ENCODE measurements at places on chromosomes 1 and 21.

GRCh38 chr1:167541610-167542009, 12.0 kb downstream of the CREG1 start:
- no peak for DNase-seq

GRCh38 chr1:97050506-97050905, 328.9 kb downstream of the PTBP2 start:
- peak; percentile 9 for DNase-seq

DNA sequence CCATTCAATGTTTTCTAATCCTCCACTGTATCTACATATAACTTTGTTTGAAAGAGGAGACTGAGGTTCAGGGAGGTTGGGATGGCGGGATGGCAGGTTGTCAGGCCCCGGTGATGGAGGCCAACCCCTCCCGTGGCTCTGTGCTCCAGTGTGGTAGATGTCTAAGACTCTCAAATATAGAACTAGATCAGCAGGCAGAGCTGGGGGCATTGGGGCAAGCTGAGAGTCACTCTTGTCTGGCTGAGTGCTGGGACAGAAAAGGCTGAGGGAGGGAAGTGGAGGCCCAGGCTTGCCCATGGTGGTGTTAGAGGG, 1.7 kb downstream of the IL6R start:
- DNase-seq = no peak

DNA sequence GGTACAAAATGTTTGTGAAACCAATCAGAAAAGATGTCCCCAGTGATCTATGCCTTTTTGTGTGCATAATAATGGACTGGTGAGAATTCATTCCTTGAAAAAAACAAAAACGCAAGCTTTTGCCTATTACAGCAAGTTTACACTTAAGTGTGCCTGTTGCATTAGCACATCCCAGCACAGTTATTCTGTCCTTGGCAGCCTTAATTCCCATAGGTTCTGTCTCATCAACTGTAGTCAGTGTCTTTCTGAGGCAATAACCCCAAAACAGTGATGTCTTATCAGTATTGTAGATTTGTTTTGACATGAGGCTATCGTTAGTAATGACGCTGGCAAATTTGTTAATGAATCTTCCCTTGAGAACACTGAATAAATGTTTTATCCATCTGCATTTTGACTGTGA, 109.9 kb upstream of the KCTD3 start:
- no peak for DNase-seq

- DNase-seq = no peak
Measured at GRCh38 chr1:6834366-6834765, 49.1 kb downstream of the CAMTA1 start.

DNA sequence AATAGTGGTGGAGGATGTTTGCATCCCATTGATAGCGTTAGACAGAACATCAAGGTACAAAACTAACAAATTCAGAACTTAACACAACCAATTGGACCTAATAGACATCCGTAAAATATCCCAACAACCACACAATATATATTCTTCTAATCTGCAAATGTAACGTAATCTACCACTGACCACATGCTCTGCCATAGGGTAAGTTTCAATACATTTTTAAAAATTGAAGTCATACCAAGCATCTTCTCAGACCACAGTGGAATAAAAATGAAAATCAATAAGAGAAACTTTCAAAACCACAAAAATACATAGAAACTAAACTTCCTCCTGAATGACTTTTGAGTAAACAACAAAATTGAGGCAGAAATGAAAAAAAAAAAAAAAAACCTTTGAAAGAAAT, 1087.5 kb downstream of the KCNT2 start:
- DNase-seq = no peak

DNA sequence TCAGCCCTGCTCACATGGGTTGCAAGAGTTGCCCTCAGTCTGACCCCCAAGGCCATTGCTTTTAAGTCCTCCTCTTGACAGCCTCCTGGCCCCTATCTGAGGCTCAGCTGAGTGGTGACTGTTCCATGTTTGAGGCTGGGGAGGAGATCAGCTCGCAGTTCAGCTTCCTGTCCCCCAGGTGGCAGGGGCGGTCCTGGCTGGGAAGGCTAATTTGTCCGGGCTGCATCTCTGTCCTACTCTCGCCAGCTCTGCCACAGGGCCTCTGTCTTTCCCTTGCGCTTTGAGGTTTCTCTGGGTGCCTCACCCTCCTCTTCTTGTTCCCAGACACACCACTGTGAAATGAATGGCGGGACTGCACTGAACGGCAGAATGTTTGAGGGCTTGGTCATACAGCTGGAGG, 157.3 kb downstream of the KCNJ6 start:
- no peak for DNase-seq

DNA sequence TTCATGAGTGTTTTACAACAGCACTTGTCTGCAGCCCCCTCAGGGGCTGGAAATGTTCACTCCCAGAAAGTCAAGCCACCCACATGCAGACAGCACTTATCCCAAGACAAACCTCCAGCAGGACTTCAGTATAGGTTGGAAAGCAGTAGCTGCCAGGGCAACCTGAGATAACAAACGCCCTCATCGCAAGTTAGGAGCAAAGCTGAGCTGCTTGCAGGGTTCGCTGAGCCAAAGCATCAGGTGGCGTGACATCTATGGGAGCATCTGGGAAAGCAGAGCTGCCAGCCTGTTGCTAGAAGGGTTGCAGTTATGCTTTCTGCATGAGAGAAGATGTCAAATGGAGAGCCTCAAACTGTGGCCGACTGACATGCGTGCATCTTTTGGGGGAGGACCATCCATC, 4.2 kb upstream of the STXBP3 start:
- DNase-seq = no peak

DNA sequence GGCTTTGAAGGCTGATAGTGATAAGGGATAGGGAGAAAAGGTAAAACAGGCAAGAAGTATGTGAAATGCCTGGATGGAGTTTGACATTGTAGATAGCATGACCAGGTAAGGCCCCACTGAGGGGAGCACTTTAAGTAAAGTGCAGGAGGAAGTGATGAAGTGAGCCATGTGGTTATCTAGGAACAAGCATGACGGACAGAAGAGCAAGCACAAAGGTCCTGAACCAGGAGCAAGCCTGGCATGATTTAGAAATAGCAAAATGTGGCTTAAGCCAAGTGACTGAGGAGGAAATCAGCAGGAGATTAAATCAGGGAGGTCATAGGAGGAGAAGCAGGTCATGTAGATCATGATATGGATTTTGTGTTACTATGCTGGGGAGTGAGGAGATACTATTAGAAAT, 129.2 kb downstream of the GLUL start:
- DNase-seq = no peak

GRCh38 chr1:23596382-23597358, 37.4 kb upstream of the ID3 start:
- no peak for DNase-seq

- no peak for DNase-seq
Measured at GRCh38 chr1:67213164-67213563, 46.9 kb downstream of the IL23R start.

DNA sequence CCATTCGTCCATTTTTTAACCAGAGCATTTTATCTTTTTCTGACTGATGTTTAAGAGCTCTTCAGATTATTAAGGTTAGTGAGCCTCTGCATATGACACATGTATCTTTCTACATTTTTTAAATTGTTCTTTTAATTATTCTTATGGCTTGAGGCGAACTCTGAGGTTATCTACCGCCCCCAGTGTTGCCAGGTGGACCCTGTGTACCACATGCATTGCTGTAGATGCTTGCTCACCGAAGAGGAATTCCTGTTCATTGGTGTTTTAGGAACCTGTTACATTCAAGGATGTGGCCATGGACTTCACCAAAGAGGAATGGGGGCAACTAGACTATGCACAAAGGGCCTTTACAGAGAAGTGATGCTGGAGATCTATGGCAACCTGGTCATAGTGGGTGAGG, 31.8 kb downstream of the ZNF684 start:
- DNase-seq = no peak

DNA sequence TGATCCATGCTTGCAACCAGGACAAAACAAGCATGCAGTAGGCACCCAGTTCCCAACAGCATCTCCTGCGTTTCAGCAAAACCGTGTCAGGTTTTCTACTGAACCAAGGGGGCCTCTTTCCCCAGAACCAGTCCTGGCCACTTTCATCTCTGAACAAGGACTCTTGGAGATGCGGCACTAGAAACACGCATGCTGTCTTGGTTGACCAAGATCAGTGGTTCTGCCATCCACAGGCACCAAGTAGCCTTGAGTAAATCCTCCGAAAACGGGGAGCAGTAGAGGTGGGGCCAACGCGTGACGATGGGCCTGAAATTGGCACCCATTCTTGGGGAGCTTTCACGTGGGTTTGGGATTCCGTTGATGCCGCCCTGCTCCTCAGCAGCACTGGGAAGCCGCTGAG, 62.5 kb upstream of the AJAP1 start:
- no peak for DNase-seq

DNA sequence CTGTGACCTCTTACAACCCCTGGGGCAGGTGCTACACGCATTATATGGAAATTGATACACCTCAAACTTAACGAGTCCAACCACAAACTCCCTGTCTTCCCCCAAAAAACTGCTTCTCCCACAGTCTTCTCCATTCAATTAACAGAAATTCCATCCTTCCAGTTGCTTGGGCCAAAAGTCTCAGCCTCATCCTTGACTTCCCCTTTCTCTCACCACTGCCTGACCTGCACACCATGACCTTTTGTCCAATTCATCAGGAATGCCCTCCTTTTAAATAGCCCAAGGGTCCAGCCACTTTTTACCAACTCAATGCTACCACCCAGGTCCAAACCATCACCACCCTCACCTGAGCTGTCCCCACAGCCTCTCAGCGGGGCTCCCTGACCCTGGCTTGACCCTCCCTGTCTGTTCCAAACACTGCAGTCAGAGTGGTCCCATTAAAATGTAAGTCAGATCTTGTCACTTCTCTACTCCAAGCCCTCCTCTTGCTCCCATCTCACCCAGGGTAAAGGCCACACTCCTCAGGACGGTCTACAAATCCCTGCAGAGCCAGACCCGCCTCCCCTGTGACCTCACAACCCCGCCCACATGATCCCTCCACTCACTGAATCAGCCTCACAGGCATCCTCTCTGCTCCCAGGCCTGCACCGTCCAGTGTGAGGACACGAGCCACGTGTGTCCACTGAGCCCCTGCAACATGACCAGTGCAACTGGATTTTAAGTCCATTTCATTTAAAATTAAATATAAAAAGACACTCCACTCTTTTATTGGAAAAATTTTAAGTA, 18.5 kb downstream of the KCNN3 start:
- DNase-seq = no peak

- no peak for DNase-seq
Measured at GRCh38 chr1:61436491-61437120, 288.3 kb downstream of the TM2D1 start.

DNA sequence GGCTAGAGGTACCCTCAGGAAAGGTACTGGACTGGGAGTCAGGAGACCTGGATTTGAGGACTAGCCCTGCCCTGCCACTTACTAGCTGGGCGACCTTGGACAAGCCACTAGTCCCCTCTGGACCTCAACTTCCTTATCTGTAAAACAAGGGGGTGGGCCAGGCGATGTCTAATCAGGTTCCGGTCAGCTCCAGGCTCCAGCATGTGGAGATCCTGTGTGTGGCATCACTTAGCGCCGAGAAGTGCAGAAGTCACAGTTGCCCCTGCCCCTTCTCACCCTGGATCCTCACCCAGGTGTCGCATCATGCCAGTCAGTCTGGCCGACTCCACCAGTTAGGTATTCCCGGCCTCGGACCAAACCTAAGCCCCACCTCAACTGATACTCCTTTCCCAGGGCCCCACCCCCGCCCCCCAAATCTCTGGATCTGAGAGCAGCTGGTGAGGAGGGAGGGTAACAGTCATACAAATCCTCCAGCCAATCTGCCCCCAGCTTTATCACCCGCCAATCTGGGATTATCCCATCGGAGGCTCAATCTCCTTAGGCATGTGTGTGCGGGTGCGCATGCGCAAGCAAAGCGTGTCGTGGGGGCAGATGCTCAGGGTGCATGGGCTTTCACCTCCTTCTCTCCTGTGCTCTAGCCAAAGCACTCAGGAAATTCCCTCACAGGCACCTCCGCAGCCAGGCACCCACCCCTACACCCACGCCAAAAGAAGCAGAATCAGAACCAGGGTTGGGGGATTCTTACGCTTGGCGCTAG, 5.4 kb downstream of the CELF3 start:
- no peak for DNase-seq

- DNase-seq = no peak
Measured at GRCh38 chr1:228146417-228147150, 3.1 kb upstream of the GJC2 start.

- no peak for DNase-seq
Measured at GRCh38 chr1:187270256-187270655, 441.5 kb downstream of the PLA2G4A start.

GRCh38 chr1:212077028-212077427, 41.5 kb downstream of the DTL start:
- DNase-seq = no peak

DNA sequence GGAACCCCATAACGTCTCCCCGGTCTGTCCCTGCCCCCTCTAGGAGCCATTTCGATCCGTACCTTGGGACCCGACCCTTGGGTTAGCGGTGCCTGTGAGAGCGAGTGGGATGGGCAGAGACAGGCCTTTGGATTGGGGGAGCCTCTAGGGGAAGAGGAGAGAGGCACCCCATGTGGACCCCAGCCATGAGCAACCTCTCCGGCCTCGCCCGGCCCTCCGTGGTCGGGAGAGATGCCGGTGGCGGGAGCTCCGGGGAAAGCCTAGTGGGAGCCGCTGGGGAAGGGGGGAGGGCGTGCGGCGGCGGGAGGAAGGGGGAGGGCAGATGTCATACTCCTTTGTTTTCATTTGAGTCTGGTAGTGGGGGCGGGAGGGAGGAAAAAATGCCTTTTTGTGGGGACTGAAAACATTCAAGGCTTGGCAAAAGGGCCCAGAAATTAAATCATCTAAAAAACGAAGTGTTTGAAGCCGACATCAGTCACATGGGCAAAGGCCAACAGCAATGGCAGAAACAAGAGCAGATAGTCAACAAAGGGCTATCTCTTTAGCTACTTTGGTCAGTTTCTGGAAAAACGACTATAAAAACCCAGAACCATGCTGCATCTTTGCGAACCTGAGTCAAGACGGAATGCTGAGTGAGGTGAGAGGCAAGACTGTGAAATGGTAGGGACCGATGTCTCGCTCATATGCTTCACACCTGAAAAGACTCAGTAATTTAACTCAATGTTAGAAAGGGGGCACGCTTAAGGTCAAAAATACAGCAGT, 758 bp downstream of the PTBP2 start:
- DNase-seq = peak; percentile 31

DNA sequence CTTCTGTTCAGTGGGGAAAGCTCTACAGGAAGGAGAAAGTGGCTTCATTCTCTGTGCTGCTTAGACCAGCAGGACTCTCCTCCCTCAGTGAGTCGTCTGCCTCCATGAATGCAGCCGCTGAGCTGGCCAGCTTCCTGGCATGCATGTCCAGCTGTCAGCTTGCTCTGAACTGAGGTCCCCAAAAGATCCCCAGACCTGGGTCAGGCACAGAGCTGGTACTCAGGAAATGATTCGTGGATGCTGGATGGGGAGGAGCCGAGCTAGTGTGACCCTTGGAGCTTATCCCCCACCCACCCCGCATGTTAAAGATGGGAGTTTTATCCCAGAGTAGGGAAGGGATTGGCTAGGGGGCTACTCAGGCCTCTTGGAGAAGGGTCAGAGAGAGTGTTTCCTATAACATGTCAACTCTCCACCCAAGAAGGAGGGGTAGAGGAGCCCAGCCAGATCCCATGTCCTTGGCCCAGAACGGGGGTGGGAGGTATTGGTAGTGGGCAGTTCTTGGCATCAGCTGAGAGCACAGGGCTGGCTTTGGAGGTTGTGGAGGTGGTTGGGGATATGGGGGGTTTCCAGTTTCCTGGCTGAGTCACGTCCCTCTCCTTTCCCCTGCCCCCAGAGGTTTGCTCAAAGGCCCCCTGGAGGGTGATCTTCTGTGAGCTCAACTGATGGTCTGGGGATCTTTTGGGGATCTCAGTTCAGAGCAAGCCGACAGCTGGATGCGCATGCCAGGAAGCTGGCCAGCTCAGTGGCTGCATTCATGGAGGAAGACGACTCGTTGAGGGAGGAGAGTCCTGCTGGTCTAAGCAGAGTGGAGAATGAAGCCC, 110.1 kb downstream of the FOXD2 start:
- no peak for DNase-seq

Data from HS-5 (cell line).